NCI-H1436 treated with DMSO at 0.1 percent for 48 hours (cell line): ENCODE measurements at places on chromosomes 2 and 18.

GRCh38 chr2:147398996-147399395, 445.8 kb upstream of the ACVR2A start:
- no peak for DNase-seq

DNA sequence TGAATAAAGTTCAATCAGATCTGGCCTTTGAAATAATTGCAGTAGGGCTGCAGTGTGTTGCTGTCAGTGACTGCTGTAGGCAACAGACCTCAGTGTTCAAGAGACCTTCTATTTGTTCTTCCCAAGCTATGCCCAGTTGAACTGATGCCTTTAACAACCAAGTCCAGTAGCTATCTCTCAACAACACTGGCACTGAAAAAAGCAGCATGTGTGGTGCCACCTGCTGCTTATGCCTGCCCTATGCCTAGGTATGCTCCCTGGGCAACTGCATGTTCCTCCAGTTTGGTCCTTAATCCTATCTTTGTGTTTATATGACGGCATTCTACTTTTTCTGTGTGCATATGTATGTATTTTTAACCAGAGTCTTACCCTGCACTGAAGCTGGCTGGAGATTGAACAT, 523.9 kb upstream of the MEX3C start:
- no peak for DNase-seq

- no peak for DNase-seq
Measured at GRCh38 chr2:178704876-178705275, 102.3 kb downstream of the TTN start.

- DNase-seq, result no peak
Measured at GRCh38 chr2:5690286-5690685, 1.9 kb upstream of the SOX11 start.
